Midbrain (tissue), 1 donor: ENCODE measurements at places on chromosomes 4 and X.

GRCh38 chr4:24322511-24322910 is 261.8 kb downstream of the DHX15 start:
- DNase-seq = no peak

GRCh38 chrX:116142976-116143375 is 27.6 kb upstream of the AGTR2 start:
- DNase-seq = no peak

DNA sequence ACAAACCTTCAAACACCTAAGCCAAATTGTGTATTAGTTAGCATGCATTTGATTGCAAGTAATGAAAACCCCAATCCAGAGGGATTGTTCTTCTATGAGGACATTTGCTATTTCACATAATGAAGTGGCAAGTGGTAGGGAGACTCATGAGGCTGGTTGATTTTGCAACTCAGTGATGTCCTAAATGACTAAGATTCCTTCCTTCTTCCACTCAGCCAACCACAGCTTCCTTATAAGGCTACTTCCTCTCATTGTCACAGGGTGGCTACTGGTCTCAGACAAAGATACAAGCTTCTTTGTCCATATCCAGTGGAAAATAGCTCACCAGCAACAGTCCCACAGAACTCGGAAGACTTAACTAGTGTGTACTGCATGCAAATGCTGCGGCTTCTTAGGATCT is 5.3 kb upstream of the OTC start:
- no peak for DNase-seq

GRCh38 chr4:12712648-12713339 is 771.3 kb downstream of the RAB28 start:
- DNase-seq = no peak

DNA sequence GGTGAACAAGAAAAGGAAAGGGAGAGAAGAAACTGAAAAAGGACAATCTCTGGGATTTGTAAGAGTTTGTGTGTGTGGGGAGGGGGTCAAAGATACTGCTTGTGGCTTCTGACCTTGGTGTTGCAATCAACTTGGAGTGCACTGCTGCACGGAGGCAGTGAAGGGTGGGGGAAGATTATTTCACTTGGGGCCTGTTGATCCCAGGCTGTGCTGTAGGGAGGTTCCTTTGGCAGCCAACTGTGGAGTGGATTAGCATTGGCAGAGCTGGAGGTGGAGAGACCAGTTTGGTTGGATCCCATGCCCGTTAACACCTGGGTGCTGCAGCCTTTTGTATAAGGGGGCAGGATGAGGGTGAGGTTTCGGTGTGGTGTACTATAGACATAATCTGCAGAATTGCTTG is 38.2 kb downstream of the AFF1 start:
- no peak for DNase-seq

- DNase-seq = no peak
These were observed 9.0 kb downstream of the ATP10D start for GRCh38 chr4:47494124-47494430.

DNA sequence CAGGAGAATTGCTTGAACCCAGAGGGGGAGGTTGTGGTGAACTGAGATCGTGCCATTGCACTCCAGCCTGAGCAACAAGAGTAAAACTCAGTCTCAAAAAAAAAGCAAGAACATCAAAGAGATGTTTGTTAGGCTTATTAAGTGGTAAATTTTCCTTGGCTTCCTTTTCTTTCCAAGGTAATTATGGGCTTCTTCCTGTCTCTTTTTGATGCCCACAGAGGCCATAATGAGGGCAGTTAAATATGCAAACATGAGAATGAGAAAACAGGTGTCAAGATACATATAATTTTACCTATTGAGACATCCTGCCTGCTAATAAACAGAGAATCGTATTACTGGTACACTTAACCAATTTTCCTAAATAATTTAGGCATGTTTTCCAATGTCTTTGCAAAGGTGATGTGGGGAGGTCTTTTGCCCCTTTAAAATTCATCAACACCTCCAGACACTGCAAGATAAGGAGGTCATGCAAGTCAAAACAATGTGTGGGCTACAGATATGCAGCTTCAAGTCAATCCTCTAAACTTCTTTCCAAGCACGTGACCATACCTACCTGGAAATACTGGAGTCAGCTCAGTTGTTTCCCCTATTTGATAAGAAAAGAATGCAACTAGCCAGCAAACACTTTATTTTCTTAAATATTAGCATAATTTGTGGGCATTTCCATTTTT is 2.7 kb downstream of the SLC39A8 start:
- no peak for DNase-seq

GRCh38 chrX:7085879-7086278 is 61.6 kb upstream of the STS start:
- peak; percentile 2 for DNase-seq

GRCh38 chr4:85725721-85726170 is 250.8 kb downstream of the ARHGAP24 start:
- no peak for DNase-seq

- DNase-seq = no peak
These were observed 199.5 kb downstream of the AFAP1 start for GRCh38 chr4:7739918-7740865.

- DNase-seq = no peak
These were observed 245.3 kb upstream of the JADE1 start for GRCh38 chr4:128564081-128564630.

GRCh38 chrX:13854003-13854402 is 37.1 kb upstream of the GPM6B start:
- no peak for DNase-seq

DNA sequence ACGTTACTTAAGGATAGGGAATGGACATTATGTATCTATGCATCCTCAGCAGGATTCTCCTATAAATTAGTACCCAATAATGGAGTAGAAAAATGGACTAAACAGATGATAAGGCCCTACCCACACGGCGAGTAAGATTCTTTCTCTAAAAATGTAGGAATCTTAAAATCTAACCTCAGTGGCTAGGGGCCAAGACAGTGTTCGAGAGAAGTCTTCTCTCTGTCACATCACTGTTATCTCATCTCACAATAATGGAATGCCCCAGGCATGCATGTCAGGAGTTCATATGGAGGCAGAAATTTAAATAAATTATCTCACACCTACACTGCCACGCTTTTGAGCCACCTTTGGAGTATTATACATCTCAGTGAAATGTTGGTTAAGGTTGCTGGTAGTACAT is 132.9 kb downstream of the LDB2 start:
- no peak for DNase-seq

GRCh38 chrX:149825424-149825823 is 43.7 kb downstream of the MAGEA9 start:
- DNase-seq = no peak

DNA sequence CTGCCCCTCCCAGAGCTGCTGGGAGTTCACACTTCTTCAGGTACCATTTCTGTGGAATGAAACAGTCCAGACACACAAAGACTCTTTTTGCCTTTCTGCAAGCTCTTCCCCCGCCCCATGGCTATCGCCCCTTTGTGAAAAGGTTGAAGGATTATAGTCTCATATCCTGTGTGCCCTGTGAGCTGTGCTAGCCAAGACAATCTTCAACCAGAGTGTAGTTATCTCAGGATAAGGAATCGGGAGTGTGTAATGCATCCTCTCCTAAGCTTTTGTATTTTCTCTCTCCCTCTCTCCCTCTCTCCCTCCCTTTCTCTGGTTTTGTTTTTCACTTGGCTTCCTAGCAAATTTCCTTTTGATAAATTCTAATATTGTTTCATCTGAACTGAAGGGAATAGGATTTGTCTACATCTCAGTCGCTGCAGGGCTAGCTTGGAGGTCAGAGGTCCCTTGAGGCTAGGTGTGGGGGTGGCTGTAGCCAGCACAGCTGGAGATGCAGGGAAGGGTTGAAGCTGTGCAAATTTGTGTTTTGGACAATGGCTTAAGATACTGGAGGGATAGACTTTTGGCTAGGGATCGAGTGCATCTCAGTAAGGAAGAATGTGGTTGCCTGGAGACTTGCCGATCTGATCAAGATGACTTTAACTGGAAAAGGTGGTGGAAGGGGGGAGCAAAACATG is 74.6 kb upstream of the NALF2 start:
- DNase-seq = no peak

DNA sequence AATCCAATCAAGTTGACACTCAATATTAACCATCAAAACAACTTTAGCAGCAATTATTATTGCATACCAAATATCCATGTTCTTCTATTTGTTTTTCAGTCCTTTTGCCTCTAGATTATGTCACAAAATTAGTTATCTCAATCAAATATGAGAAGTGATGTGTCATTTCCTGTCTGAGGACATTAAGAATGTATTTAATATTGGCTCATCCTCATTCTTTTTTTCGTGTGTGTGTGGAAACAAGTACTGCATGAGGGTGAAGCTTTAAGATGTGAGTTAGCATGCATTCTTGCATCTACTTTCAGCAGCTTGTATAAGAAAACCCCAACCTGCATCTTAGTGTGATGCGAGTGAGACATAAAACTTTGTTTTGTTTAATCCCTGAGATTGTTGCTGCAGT is 301.4 kb downstream of the GRIA2 start:
- DNase-seq = no peak
